ENCODE measurements at places on chromosomes 4 and X.

DNA sequence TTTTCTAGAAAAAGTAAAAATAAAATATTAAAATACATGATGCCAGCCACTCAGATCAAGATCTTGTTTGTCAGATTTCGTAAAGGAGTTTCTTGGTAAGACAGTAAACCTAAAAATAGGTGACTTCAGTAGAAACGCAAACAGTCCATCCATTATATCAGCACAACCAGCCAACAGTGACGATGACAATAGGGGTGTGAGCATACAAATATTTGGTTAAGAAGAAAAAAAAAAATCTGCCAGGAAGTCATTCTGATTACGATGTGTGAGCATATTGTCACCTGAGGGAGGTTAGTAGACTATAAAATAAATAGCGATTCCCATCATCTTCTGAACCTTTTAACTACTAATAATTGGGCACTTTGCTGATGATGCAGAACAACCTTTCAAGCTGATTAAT lies 37.6 kb downstream of the SLC7A11 start:
- DNase-seq: no peak

GRCh38 chr4:52241916-52242315 lies 190.8 kb downstream of the SPATA18 start:
- no peak for DNase-seq

GRCh38 chrX:16144420-16144819 lies 21.1 kb downstream of the GRPR start:
- DNase-seq: no peak

GRCh38 chr4:26884486-26884988 lies 23.9 kb downstream of the STIM2 start:
- DNase-seq: no peak

- DNase-seq: no peak
These were observed 532.3 kb upstream of the SMIM31 start for GRCh38 chr4:164221631-164222030.

GRCh38 chr4:15336410-15337167 lies 91.2 kb upstream of the C1QTNF7 start:
- no peak for DNase-seq

Measured in hematopoietic multipotent progenitor cell treated with erythropoietin and hydrocortisone succinate and interleukin-3 and kit ligand, for 8 days (in vitro differentiated cells).